ENCODE measurements at places on chromosomes 4 and X.

- no peak for DNase-seq
These were observed 11.8 kb downstream of the PALLD start for GRCh38 chr4:168508683-168509082.

GRCh38 chr4:164467493-164467892 is 286.4 kb upstream of the SMIM31 start:
- DNase-seq, result no peak

GRCh38 chr4:85399270-85399669 is 75.7 kb upstream of the ARHGAP24 start:
- DNase-seq, result no peak

- no peak for DNase-seq
These were observed 108.4 kb upstream of the LRPAP1 start for GRCh38 chr4:3640587-3640962.

DNA sequence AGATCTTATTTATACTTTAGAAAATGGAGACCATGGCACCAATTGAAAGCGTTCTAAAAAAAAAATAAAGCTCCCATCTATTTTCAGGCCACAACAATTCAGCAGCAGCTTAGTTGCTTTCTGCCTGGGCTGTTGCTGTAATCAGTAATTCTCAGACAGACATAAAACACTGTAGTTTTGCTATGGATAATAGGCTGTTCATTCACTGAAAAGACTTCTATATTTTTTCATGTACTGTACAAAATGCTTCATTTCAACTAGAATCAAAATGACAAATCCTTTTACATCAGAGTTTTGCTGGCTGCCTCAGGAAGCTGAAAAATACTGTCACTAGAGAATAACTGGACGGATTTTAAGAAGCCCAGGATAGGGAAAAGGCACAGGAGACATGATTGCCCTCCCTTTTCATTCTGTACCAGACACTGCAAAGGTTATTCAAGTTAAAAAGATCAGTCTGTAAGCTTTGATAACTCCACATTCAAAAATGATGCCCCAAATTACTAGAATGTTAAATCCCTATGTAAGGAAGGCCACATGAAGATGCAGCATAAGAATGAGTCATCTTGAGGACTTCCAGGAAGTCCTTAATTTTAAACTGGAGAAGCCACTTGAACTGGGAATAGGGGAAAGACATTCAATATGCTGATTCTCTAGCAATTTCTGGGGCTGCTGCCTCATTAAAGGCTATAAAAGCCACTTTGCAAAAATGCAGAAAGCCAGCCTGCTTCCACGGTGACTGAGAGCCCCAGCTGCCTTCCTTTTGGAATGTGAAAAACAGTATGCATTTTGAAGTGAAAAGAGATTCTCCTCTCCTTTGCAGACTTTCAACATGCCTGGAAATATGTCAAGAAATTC is 403.2 kb upstream of the RASGEF1B start:
- no peak for DNase-seq

DNA sequence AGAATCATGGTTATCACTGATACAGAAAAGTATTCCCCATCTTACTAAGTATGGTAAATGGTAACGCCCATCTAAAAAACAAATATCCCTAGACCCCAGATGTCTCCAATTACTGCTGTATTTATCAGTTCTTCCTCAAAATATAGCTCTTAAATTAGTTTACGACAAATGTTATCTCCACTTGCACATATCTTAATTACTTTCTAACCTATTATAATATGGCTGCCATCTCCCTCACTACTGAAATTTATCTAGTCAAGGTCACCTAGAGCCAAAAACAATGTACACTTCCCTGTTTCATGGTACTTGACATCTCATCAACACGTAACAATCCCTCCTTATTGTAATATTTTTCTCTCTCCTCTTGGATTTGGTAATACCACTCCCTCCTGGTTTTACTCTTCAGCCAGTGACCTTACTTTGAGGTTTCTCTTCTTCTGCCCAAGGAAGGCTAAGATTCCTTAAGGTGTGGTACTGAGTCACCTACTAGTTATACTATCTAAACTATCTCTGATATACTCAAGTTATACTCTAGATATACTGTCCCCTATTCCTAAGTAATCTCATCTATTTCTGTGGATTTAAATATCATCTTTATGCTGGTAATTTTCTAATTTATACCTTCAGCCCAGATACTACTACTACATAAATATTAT is 8.6 kb downstream of the LCORL start:
- DNase-seq, result no peak

GRCh38 chr4:38091636-38092035 is 131.4 kb downstream of the PTTG2 start:
- DNase-seq, result no peak

- DNase-seq, result peak; percentile 8
These were observed 69.1 kb upstream of the HPGD start for GRCh38 chr4:174591243-174592021.

GRCh38 chr4:94595880-94596483 is 144.2 kb downstream of the PDLIM5 start:
- DNase-seq, result no peak

GRCh38 chrX:319579-320125 is 1.1 kb upstream of the GTPBP6 start:
- DNase-seq, result no peak

DNA sequence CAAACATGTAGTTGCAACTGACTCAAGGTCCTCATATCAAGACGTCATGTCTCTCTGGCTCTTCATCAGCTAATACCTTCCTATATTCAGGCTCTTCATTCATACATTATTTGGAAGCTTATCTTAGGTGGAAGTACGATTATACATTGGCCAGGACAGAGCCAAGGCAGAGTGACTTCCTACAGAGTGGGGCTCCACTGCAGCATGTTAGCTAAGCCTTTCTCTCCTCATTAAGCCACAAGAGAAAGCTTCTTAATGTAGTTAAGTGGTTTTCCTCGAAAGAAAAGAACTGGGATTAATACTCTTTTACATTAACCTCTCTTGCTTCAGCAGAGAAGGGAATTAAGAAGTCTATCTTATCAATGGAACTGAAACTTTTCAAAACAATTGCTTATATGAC is 15.0 kb downstream of the C4orf33 start:
- DNase-seq, result no peak

GRCh38 chr4:40514497-40514951 is 115.1 kb downstream of the RBM47 start:
- no peak for DNase-seq

- DNase-seq, result no peak
These were observed 33.9 kb downstream of the FAM9C start for GRCh38 chrX:13010546-13010945.

- DNase-seq, result no peak
These were observed 172.5 kb downstream of the PPP3CA start for GRCh38 chr4:101174679-101175345.

- no peak for DNase-seq
These were observed 868.3 kb downstream of the STIM2 start for GRCh38 chr4:27728892-27729291.

GRCh38 chrX:100745806-100746537 is 14.1 kb upstream of the SYTL4 start:
- DNase-seq, result no peak

GRCh38 chr4:7041801-7042502 is 1.2 kb upstream of the TADA2B start:
- no peak for DNase-seq

GRCh38 chrX:123983240-123983639 is 21.7 kb downstream of the STAG2 start:
- no peak for DNase-seq

DNA sequence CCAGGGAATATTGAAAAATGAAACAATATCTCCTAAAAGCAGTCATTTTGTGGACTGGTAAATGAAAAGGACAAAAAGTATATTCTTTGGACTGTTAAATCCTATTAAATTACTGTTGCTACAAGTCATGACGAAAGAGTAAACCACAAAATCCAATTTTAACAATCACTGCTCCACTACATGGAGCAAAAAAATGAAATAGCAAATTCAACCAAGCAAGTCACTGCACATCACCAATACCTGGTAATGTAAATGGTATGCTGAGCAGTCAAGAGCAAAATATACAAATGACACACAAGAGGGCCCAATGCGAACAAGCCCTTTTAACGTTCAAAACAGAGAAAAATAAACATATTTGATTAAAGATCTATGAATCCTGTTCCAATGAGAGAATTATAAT is 126.2 kb downstream of the KLHL13 start:
- DNase-seq, result no peak

- no peak for DNase-seq
These were observed 13.5 kb downstream of the EFNB1 start for GRCh38 chrX:68842351-68842750.

DNA sequence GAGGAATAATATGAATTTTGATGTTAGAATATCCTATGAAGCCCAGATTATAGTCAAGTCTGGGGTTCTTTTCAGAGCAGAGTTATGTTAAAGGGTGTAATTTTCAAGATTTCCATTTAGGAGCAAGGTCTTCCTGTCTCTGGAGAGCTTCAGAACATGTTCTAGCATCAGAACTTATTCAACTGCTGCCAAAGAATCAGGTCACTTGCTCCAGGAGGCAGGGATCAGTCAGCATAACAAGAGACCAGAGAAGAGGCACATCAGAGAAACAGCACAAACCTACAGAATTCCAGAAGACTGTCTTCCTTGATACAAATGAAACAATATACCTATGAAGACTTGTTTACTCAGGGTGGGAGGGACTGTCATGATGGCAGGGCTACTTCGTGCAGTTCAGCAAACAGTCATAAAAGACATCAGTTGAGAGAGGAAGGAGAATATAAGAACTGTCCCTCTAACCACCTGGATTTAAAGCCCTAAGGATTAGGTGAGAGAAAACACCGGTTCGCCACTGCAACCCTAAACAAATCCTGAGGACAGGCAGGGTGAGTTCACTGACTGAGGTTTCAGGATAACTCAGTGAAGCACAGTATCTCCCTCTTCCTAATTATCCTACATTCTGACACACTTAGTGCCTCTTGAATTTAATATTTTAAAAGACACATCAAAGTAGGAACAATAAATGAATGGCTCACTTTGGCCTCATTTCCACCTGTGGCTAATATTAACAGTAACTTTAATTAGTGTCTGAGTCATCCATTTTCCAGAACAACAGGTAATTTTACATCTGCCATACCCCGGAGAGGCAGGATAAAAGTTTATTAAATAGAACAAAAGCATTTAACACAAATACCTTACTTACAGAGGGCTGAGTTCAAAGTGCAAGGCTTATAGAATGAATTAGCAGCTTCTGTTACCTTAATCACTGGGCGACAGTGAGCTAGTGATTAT is 93.0 kb downstream of the HDAC8 start:
- no peak for DNase-seq

GRCh38 chr4:140839888-140840790 is 84.0 kb upstream of the TBC1D9 start:
- DNase-seq, result no peak

- no peak for DNase-seq
These were observed 24.4 kb downstream of the CDKL2 start for GRCh38 chr4:75605928-75606327.

DNA sequence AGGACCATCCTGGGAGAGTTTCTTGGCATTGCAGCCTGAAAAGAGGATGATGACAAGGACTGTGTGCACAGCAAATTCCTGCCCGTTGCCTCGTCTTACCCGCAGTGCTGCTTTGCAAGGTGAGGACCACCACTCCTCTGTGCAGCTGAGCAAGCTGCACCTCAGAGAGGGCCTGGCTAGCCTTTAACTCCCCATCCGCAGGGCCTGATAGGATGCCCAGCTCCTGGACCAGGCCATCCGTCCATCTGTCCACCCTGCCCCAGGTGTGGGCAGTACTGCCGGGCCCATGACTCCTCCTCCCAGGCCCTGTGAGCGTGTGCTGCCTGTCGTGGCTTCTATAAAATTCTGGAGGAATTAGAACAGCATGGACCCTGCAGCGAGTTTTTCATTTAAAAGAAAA is 43.9 kb upstream of the PPP2R2C start:
- no peak for DNase-seq

DNA sequence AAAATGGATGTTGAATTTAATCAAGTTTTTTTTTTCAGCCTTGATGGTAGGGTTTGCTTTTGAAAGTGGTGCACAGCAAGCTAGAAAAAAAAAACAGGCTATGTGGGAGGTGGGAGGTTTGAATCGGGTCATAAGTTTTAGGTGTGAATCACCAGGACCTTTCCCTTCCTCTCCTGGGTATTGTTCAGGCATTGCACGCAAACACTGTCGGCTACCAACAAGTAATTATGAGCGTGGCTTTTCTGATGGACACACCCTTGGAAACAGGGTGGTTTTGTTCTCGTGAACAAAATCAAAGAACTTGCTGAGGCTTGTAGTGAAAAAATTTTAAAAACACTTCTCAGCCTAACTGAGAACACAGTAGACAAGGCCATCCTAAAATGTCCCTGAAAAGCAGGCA is 18.1 kb downstream of the PIR start:
- DNase-seq, result no peak

DNA sequence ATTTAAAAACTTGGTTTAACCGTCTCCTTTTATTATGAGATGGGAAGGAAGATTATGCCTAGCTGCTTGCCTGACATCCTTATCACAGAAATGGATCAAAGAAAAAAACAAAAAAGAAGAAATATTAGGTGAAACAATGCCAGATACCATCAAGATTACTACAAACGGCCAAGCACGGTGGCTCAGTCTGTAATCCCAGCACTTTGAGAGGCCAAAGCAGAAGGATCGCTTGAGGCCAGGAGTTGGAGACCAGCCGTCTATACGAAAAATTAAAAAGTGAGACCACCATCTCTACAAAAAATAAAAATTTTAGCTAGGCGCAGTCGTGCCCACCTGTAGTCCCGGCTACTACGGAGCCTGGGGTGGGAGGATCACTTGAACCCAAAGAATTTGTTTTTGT is 2.3 kb downstream of the FRYL start:
- no peak for DNase-seq

- DNase-seq, result peak; percentile 11
These were observed 23.3 kb upstream of the SCML2 start for GRCh38 chrX:18377796-18378195.

- DNase-seq, result no peak
These were observed 49.6 kb upstream of the ATXN3L start for GRCh38 chrX:13369256-13370030.

GRCh38 chrX:130228871-130229270 is 39.8 kb downstream of the ZNF280C start:
- no peak for DNase-seq

DNA sequence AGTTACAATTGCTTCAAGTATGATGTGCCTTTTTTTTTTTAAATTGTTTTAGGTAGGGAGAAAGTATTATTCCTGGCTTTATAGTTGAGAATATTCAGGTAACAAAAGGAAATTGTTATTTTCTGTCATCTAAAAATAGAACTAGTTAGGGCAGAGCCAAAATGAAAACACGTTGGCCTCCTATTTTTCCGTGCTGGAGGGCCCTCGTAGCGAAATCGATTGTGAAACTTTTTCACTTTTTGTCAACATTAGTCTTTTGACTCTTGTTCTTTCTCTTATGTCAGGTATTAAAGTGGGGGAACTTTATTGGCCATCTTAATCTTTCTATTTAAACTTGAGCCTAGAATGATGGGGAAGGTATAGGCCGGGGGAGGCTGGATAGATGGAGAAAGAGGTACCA is 104.9 kb downstream of the ARHGAP10 start:
- no peak for DNase-seq

- no peak for DNase-seq
These were observed 205.0 kb upstream of the HAND2 start for GRCh38 chr4:173735049-173735448.

- no peak for DNase-seq
These were observed 30.2 kb upstream of the SEPSECS start for GRCh38 chr4:25190407-25190806.
